ENCODE measurements at places on chromosomes 6 and 20.

GRCh38 chr6:143535189-143535614 lies 23.7 kb upstream of the FUCA2 start:
- DNase-seq: no peak

GRCh38 chr6:12977206-12977605 lies 260.6 kb downstream of the PHACTR1 start:
- DNase-seq: no peak

- DNase-seq: peak; percentile 9
Measured at GRCh38 chr6:41601248-41601549, 37.1 kb upstream of the MDFI start.

DNA sequence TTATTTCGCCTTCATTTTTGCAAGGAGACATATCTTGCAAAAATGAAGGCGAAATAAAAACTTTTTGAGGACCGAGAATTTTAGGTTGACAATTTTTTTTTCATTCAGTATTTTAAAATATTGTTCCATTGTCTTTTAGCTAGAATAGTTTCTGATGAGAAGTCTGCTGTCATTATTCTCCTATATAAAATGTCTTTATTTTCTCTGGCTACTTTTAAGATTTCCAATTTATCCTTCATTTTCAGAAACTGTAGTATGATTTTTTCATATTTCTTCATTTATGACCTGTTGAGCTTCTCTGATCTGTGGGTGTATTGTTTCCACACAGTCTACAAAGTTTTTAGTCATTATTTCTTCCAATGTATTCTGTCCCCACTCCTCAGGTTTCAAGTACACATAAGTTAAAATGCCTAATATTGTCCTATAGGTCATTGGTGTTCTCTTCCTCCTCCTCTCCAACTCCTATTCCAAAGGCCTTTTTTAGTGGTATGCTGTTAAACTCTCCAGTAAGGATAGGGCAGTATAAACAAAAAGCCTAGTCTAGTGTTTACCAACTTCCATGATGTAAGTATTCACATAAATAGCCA lies 15.7 kb downstream of the AHI1 start:
- no peak for DNase-seq

- no peak for DNase-seq
Measured at GRCh38 chr6:78910591-78911171, 43.3 kb downstream of the IRAK1BP1 start.

DNA sequence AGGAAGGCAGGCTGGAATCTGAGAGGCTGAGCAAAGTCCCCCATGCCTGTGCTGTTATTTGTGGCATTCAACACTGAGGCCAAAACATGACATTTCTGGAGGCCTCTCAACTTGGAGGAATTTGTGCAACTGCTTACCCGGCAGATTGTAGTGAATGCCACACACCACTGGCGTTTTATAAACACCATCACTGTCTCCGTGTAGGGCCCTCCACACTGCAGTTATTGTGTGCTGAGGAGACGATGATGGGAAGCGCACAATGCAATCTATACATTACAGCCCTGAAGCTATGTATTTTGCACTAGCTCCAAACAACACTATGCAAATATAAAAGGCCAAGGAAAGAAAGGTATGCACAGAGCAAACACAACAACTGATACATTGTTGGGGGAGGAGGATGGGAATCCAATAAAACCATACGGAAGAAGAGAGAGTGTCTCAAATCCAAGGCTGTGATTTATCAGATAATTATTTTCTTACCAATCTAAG lies 106.5 kb downstream of the SMLR1 start:
- DNase-seq: no peak

DNA sequence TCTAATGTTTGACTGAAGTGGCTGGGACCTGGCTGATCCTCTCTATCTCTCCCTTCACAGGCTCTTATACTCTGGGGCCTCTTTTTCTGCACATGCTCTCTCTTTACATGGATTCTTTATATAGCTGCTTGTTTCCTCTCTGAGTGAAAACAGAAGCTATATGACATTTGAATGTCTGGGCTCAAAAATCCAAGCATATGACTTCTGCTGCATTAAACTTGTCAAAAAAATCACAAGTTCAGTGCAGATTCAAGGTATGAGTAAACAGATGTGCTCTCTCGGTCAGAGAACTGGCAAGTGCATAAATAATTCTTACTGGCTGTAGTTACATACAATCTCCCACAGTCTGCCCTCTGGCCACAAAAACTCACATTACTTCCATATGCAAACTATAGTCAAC lies 96.6 kb downstream of the LCA5 start:
- DNase-seq: no peak

DNA sequence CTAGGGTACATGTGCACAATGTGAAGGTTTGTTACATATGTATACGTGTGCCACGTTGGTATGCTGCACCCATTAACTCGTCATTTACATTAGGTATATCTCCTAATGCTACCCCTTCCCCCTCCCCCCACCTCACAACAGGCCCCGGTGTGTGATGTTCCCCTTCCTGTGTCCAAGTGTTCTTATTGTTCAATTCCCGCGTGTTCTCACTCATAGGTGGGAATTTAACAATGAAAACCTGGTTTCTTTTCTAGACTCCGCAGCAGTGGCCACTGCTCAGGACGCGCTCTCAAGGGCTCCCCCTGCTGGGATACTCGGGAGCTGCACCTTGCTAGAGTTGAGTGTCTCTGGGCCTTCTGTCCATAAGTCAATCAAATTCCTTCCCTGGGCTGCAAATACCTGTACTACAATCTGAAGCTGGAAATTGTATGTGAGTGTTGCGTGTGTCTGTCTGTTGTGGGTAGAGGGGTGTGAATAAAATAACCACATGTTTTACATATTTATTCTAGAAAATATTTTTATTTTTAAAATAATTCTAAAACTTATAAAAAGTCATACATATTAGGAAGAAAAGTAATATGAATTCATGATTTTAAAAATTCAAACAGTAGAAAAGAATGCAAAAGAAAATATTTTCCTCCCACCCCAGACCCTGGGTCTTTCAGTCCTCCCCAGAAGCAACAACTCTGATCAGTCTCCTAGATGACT lies 8.2 kb upstream of the CEP250 start:
- peak; percentile 86 for DNase-seq

- no peak for DNase-seq
Measured at GRCh38 chr20:37877832-37878772, 24.8 kb upstream of the VSTM2L start.
